ENCODE measurements at places on chromosomes 16 and 17.
A peak's percentile ranks its signal among the peaks of the same experiment; 100 is the strongest.

- no peak for DNase-seq
These were observed 24.5 kb downstream of the FCSK start for GRCh38 chr16:70478912-70479341.

- no peak for DNase-seq
These were observed 63.6 kb downstream of the TNFRSF13B start for GRCh38 chr17:16908273-16908672.

DNA sequence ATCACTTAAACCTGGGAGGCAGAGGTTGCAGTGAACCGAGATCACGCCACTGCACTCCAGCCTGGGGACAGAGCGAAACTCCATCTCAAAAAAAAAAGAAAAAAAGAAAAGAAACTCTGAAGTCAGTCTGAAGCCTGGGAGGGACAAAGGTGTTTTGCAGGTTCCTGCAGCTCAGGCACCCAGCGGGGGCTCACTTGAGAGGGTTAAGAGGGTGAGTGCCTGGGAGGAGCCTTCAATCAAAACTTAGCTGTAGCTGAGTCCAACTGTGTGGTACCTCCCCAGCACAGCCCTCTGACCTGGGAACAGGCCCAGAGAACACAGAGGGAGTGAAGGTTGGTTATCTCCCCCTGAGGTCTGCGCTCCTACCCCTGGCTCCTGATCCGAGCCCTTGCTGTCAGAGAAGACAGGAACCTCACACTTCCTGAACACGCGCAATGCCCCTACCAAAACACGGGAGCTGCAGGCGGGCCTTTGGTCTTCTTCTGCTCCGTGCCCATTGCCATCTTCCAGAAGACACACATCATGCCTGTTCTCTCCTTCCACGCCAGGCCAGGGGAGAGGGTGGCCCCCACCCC lies 20.4 kb upstream of the ZC3H18 start:
- DNase-seq = no peak

DNA sequence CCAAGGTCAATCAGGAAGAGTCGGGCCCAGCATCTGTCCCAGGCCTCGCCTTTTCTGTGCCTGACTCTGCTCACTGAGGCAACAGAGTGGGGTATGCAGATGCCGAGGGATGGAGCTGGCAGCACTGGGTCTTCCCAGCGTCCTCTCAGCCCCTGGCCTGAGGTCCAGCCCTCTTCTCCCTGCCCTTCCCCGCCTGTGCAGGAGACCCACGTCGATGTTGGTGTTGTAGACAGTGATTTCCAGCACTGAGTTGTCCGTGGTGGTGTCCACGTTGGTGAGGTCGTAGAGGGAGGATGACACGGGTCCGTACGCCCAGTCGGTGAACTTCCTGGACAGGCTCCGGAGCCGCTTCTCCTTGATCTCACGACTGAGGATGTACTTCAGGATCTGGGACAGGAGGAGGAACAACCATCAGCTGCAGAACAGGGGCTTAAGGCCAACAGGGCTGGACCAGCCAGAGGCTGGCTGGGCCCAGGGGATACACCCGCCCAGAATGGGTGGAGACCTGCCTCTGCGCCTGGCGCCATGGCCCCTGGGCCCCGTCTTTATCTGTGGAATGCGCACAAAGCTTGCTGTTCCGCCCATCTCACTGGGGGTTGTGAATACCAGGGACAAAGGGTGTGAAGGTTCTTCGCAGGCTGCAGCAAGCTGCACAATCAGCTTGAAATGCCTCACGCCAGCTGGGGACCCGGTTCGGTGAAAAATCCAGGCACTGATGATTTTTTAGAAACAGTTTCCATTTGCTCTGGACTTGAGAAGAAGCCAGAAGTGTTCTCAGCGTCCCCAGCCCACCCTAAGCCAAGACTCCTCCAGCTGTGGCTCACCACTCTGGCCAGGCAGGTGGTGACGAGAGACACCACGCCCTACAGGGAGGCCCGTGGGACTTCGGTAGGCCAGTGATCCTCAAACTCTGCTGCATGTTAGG lies 27.5 kb downstream of the TRPV3 start:
- no peak for DNase-seq

- no peak for DNase-seq
These were observed 134.6 kb upstream of the IRX3 start for GRCh38 chr16:54421220-54421619.

DNA sequence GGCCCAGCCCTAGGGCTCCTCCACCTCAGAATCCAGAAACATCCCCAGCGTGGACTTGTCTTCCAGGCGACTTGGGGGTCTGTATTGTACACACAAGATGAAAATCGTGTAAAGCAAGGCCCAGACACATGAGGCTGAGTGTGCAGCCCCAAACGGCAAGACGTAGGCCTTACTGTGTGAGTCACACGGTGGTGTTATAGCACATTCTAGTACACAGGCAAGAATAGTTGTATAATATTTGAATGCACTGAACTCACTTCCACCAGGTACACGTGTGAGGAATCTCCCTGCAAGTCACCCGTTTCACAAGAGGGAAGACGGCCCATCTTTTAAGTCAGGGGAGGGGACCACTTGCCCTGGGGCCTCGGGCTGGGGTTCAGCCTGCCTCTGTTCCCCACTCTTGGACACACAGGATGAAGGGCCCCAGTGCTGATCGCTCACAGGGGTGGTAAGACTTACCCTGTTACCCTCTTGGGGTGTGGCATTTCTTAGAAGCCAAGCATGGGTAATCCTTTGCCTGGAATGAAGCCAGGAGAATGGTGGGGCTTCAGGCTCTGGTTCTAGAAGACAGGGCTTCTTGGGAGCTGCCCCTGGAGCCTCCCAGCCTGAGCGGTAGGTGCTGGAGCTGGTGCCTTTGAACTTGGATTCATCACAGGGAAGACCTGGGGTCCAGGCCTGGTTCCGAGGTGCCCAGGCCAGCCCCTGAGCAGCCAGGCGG lies 71.3 kb downstream of the SREBF1 start:
- DNase-seq = no peak

DNA sequence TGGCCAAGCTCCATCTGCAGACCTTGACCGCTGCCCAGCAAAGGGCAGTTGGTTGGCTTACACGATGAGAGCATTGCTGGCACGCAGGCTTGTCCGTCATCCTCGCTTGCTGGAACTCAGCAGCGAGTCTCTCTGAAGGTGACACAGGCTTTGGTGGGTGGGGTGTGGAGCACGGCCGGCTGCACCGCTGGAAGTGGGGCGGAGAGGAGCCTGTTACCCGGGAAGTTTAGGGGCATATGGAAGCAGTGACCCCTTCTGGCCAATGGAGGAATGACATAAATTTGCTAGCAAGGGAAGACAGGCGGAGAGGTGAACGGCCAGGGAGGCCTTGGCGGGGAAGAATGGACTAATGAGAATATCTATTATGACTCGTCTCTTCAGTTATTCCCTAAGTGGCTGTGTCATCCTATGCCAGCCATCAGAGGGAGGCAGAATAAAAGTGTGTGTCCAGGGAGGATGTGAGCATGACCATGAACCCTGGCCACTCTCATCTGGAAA lies 65.9 kb upstream of the SDK2 start:
- no peak for DNase-seq

GRCh38 chr16:652454-653305 lies 3.5 kb downstream of the WDR90 start:
- DNase-seq = no peak

DNA sequence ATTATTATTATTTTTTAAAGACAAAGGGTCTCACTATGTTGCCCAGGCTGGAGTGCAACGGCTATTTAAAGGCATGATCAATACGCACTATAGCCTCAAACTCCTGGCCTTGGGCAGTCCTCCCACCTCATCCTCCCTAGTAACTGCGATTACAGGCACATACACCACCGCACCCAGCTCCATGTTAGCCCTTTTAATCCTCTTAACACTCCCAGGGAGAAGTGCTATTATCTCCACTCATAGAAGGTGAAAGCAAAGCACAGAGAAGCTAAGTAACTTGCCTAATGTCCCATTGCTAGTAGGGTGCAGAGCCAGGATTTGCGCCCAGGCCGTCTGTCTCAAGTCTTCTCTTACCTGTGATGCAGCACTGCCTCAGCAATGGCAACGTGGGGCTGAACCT lies 5.0 kb downstream of the HAS3 start:
- DNase-seq = no peak

DNA sequence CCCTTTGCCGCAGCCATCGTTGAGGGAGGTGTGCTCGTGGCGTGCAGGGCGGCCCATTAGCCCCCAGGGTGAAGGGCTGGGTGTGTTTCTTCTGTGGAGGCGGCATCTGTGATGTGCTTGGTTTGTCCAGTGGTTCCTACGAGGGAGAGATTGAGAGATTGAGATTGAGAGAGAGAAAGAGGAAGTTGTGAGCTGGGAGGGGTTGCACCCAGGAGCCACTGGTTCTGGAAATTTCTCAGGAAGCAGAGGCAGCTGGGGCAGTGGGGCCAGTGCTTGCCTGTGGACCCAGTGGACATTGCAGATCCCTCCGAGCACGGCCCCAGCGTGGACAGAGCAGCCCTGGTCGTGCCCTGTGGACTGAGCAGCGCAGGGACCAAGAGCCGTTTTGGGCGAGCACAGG lies 72.0 kb upstream of the ZNF750 start:
- no peak for DNase-seq

DNA sequence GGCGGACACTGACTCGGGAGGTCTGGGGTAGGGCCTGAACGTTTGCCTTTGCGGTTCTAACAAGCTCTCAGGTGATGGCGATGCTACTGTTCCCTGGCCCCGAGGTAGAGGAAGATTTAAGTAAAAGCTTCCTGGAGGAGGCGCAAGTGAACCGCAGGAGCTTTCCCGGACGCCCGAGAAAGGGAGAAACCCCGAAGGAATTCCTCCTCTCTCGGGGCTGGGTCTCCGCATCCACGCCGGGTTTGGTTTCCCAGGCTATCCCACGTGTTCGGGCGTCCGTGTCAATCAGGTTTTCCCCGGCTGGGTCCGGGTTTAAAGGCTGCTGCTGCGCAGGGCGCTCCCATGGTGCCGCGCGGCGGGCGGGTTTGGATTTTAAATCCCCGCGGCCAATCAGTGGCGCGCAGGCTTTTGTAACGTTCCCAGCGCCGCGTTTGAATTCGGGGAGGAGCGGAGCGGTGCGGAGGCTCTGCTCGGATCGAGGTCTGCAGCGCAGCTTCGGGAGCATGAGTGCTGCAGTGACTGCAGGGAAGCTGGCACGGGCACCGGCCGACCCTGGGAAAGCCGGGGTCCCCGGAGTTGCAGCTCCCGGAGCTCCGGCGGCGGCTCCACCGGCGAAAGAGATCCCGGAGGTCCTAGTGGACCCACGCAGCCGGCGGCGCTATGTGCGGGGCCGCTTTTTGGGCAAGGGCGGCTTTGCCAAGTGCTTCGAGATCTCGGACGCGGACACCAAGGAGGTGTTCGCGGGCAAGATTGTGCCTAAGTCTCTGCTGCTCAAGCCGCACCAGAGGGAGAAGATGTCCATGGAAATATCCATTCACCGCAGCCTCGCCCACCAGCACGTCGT lies at the start of gene PLK1:
Gene PLK1 (plus strand): TSS at position 460 of the 844 bp plus-strand sequence. CDS start 44 bp downstream, at position 504.
- peak; percentile 26 for DNase-seq

- DNase-seq = no peak
These were observed 5.7 kb downstream of the MMP15 start for GRCh38 chr16:58031016-58031800.

DNA sequence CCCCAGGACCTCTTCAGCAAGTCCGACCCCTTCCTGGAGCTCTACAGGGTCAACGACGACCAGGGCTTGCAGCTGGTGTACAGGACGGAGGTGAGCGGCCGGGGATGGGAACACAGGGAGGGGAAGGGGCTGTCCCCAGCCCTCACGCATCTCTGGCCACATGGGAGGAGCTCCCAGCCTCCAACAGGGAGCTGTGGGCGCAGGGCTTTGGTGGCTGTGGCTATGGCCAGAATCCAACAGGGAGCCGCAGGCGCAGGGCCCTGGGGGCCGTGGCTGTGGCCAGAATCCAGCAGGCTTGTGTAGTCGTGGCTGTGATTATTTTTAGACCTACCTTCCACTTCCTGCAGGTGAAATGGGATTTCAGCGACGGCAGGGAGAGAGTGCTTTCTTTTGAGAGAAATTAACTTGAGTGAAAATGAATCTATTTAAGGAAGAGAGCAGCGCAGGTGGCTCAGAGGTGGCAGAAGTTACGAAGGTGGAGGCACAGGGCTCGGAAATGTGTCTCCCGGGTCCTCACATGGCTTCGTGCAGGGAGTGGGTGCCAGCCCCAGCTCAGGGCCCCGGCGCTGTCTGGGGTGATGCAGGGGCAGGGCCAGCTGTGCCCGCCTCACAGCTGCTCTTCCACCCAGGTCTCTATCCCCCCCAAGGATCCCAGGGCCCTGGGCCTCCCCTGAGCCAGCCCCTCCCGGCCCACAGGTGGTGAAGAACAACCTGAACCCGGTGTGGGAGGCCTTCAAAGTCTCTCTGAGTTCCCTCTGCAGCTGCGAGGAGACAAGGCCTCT lies 9.4 kb downstream of the CPNE7 start:
- no peak for DNase-seq

GRCh38 chr16:77897831-77898605 lies 109.7 kb downstream of the VAT1L start:
- no peak for DNase-seq

DNA sequence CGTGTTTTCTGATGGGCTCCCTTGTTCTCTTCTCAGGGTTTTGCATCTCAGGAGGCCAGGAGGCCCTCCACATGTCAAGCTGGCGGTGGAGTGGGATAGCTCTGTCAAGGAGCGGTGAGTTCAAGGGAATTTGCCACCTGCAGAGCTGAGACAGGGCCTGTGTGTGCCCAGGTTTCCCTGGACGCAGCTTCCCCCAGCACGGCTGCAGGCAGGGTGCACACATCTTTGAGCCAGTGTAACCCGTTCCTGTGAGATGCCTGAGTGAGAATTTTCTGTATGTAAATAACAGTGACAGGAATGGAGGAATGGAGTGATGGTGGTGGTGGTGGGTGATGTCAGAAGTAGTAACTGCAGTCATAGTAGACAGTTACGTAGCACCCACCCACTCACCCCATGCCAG lies 54.8 kb downstream of the USP43 start:
- DNase-seq = no peak

DNA sequence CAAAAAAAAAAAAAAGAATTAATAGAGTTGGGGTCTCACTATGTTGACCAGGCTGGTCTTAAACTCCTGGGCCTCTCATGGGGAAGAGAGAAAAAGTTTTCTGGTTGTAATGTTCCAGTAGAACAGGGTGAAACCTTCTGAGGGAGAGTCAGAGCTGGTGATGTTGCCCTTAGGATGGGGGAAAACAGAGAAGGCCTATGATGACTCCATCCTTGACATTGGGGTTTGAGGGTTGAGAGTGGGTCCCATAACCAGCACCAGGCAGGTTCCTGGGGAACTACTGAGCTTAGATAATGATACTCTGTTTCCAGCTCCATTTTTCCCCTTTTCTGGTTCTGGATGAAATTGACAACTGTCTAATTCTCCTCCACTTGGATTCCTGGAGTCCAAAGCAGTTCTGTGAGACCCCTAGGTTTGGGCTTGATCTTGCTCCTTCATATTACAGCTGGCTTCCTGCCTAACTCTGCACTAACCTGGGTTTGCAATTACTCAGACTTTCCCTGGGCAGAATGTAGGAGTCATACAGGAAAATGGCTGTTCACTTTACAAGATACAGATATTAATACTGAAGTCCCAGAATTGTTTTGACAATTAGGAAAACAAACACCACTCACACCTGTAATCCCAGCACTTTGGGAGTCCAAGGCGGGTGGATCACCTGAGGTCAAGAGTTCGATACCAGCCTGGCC lies 62.8 kb upstream of the B4GALNT2 start:
- no peak for DNase-seq

GRCh38 chr17:50110591-50111349 lies 15.6 kb downstream of the PDK2 start:
- DNase-seq = no peak

- no peak for DNase-seq
These were observed 13.7 kb downstream of the METTL22 start for GRCh38 chr16:8634991-8635736.

- DNase-seq = no peak
These were observed 151.9 kb downstream of the MSI2 start for GRCh38 chr17:57408071-57408811.

Data from pulmonary artery endothelial cell (primary cell).